ENCODE measurements at places on chromosomes 7 and 10.

GRCh38 chr7:118152149-118152548 lies 31.8 kb upstream of the LSM8 start:
- no peak for DNase-seq

- no peak for DNase-seq
These were observed 423 bp downstream of the BAZ1B start for GRCh38 chr7:73521636-73522104.

- no peak for DNase-seq
These were observed 76.2 kb downstream of the PLCE1 start for GRCh38 chr10:94069884-94070283.

GRCh38 chr7:52799817-52800216 lies 235.6 kb upstream of the POM121L12 start:
- no peak for DNase-seq

Measured in activated CD8-positive, alpha-beta memory T cell treated with anti-CD3 and anti-CD28 coated beads, Interleukin-2, amount 10 ng/mL, durations not matched to agents 7 days and 5 days (primary cell).